Left ventricle myocardium inferior (tissue), 1 donor: ENCODE measurements at places on chromosomes 12 and 14.

GRCh38 chr12:121184425-121184824 lies 25.5 kb upstream of the P2RX4 start:
- no peak for DNase-seq

- DNase-seq, result no peak
These were observed 643.6 kb upstream of the TMEM132C start for GRCh38 chr12:127623362-127623761.

DNA sequence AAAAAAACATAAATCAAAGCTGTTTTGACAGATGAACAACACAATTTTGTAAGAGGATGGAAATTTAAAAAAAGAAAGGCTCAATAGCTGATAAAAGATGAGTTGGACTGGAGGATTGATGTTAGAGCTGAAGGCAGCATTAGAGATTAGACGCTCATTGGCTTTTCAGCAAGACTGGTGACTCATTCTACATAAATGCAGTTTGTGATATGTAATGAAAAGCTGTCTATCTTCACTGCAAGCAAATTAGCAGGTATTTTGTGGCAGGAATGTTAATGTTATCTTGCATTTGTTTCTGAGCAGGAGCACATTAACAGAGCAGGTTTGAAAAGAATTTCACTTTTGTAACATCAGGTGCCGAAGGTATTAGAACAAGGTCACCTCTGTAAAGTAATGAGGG lies 442.7 kb upstream of the NOVA1 start:
- DNase-seq, result no peak

DNA sequence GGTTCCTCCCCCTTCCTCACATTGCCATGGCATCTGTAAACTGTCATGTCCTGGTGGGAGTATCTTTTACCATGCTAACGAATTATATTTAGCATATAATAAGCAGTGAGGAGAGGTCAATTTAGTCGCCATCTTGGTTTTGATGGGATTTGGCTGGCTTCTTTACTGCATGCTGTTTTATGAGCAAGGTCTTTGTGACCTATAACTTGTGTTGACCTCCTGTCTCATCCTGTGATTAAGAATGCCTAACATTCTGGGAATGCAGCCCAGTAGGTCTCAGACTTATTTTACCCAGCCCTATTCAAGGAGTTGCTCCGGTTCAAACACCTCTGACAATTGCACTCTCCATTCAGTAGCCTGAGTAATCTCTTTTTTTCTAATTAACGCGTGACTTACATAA lies 2.1 kb upstream of the EIF4B start:
- DNase-seq, result no peak

DNA sequence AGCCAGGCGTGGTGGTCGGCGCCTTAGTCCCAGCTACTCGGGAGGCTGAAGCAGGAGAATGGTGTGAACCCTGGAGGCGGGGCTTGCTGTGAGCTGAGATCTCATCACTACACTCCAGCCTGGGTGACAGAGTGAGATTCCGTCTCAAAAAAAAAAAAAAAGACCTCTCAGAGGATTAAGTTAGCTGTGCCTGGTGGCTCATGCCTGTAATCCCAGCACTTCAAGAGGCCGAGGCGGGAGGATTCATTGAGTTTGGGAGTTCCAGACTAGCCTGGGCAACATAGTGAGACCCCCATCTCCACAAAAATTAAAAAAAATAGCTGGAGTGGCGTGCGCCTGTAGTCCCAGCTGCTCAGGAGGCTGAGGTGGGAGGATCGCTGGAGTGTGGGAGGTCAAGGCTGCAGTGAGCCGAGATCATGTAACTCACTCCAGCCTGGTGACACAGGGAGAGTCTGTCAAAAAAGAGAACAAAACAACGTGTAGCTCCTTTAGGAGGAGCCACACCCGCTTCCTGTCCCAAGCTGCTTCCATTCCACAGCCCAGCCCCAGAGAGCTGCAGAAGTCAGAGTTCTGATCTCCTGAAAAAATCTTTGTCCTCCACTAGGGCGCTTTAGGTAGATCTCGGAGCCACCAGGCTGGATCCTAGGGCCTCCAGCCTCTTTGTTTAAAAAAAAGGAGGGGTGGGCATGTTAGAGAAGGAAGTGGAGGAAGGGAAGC lies 11.5 kb upstream of the ULK1 start:
- DNase-seq, result no peak

GRCh38 chr12:99906786-99907579 lies 77.8 kb downstream of the ANKS1B start:
- no peak for DNase-seq

GRCh38 chr12:94957006-94957405 lies 46.5 kb downstream of the NDUFA12 start:
- DNase-seq, result no peak

GRCh38 chr12:93407054-93407962 lies 29.6 kb downstream of the NUDT4 start:
- DNase-seq, result no peak

GRCh38 chr12:9786726-9787717 lies 26.3 kb upstream of the CD69 start:
- DNase-seq, result no peak

DNA sequence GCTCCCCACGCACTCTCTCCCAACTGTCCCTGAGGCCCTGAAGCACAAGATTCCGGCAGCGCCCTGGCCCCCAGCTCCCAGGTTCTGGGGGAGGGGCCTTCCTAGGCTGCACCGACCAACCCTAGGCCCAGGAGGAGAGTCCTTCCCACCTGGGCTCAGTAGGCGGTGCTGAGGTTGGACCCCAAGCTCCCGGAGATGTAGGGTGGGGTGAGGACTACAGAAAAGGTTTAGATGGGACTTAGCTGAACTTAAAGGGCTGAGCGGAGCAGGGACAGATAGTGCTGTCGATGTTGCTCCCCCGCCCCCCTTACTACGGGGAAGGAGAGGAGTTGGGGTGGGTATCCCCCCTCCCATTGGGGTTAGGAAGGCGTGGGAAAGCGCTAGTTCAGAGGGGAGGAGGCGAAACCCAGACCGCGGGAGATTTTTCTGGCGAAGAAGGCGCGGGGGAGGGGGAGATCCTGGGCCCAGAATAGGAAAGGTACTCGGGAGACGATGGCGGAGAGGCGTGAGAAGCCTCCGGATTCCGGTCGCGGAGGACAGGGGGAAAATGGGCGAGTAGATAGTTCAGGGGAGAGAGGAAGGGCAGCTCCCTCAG lies 4.2 kb upstream of the BAZ2A start:
- DNase-seq, result no peak

- no peak for DNase-seq
These were observed 344.5 kb upstream of the NAV3 start for GRCh38 chr12:77485961-77486854.

- DNase-seq, result no peak
These were observed 97.5 kb downstream of the ZFP36L1 start for GRCh38 chr14:68695326-68695768.

DNA sequence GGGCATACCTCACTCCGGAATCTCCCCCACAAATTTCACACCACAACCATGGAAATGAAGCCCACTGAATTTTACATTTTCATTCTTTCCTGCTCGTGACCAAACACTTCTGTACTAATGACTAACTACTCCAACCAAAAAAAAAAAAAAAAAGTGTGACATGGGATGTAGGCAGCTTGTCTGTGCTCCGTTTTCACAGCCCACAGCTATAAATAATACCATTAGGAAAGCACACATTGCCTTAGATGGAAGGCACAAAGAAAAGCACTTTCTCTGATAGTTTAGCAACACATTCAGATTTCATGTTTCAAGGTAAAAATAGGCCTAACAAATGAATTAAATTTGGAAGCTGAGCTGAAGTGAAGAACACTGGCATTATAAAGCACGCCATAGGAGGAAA lies 42.5 kb downstream of the DUSP6 start:
- no peak for DNase-seq

- no peak for DNase-seq
These were observed 85.0 kb downstream of the SYNE3 start for GRCh38 chr14:95431199-95432143.

- no peak for DNase-seq
These were observed 35.7 kb downstream of the HNRNPC start for GRCh38 chr14:21233457-21234076.

DNA sequence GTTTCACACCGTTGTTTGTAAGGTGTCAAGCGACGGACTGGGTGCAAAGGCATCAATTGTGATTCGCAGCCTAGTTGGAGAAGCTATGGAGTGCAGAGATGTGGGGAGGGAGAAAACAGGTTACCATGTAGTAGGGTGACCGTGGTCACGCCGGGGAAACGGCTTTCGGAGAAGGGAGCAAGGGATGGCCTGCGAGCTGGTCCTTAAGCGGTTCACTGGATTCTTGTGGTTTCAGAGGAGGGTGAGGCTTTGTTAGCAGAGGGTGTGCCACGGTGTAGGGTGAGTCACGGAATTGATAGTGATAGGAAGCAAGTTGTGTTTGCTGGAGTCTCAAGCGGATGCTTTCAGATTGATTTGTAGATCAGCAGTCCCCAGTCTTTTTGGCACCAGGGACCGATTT lies 2.3 kb downstream of the PIWIL1 start:
- no peak for DNase-seq

DNA sequence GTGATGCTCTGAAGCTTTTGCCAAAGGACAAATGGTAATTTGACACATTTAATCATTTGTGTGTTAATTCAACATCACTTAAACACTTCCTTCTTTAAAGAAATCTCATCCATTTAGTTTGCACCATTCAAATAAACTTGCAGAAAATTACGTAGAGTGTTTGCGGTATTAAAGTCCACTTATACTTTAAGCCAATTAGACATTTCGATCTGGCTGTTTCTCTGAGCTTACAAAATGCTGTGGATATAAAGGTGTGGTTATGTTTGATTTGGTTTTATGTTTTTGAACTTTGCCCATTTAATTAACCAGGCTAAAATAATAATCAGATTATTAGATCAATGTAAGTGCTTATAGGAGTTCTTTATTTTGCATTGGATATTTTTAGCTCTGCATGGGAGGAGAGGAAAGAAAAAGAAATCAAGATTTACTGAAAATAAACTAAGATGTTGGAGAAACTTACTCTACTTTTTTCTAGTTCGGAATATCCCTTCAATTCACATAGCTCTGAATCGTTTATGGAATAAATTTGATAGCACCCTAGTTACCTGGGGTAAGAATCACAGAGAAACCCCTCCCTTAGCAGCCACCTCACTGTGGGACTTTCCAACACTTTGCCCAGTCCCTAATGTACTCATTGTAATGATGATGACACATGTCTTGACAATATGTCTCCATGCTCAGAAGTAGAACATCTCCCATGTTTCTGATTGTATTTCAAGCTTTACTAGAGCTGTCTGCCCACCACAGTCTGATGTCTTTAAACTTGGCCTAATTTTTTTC lies 268.0 kb downstream of the BTG1 start:
- no peak for DNase-seq

GRCh38 chr14:101563654-101564443 lies 2.6 kb downstream of the DIO3 start:
- no peak for DNase-seq

DNA sequence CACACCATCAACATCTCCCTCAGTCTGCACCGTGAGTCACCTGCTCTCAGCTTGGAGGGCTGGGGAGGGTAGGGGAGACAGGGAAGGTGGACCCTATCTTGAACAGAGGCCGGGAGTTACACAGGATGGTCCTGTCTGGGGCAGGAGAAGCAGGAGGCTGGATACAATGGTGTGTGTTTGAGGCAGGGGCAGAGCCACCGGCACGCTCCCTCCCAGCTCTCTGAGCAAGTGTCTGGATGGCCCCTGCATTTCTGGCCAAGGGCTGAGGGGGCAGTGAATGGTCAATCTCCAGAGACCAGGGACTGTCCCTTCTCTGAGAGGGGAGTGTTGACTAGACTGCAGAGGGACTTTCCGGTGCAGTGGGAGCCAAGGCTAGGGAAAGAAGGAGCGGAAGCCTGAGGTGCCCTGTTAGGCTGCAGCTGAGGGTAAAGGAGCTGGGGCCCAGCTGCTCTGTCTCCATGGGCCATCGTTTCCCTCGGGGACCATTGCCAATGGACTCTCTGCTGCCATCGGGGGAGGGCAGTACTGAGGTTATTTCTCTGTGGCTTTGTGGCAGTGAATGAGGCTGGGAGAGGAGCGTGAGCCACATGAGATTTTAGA lies 1.9 kb downstream of the LRP1-AS start:
- DNase-seq, result no peak

- peak; percentile 40 for DNase-seq
These were observed 9.9 kb upstream of the LBHD2 start for GRCh38 chr14:103073876-103074728.

DNA sequence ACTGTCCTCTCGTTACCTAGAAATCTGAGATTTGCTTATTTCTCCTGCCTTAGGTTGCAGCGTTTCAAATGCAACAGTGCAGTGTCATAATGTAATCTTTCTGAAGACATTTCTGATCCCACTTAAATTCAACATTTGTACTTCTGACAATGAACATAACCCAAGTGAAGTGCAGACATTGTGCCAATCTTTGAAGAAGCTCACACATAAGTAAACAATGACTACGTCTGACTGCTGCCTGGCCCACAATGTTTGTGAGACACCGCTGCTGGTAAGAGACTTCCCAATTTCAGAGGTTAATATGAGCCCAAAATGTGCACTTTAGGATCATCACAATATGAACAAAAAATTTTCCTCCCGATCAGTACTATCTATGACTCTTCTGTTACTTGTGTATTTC lies 84.6 kb upstream of the BCL2L14 start:
- no peak for DNase-seq

- no peak for DNase-seq
These were observed 30.2 kb upstream of the FGD4 start for GRCh38 chr12:32369202-32369601.
